Non-pigmented ciliary epithelial cell (primary cell): ENCODE measurements at places on chromosomes 4 and X.

DNA sequence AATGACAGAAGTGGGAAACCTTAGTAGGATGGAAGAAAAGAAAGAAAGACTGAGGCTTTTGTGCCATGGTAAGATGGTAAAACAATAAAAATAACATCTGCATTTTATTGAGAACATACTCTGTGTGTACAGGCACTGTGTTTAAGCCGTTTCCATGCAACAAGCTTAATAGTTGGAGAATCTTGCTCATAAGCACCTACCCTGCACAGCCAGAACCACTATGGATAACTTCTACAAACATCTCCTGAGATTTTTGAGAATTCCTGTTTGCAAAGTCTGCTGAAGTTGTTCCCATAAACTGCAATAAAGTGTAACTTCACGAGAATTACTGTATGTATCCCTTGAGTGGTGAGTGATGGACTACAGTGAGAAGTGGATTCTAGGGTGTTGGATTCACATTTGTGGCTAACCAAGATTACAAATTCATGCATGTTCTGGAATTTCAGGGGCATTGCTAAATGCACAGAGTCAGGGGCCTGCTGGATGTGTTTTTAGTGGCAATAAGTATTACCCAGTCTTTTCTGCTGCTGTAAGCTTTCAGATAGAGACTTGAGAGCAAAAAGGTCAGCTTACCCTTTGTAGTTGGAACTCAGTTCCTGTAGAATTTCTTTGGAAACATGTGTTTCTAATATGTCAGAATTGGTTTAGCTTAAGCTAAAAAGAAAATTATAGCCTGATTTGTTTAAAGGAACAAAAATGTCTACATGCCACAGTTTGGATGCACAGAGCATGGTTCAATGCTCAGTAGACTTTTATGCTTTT lies 132.5 kb downstream of the AFF1 start:
- DNase-seq, result no peak

GRCh38 chrX:15838017-15838416 lies 16.6 kb downstream of the AP1S2 start:
- no peak for DNase-seq

GRCh38 chr4:175412746-175413145 lies 399.3 kb downstream of the GPM6A start:
- peak; percentile 55 for DNase-seq

- no peak for DNase-seq
These were observed 72.1 kb upstream of the ACSL1 start for GRCh38 chr4:184897895-184898294.

DNA sequence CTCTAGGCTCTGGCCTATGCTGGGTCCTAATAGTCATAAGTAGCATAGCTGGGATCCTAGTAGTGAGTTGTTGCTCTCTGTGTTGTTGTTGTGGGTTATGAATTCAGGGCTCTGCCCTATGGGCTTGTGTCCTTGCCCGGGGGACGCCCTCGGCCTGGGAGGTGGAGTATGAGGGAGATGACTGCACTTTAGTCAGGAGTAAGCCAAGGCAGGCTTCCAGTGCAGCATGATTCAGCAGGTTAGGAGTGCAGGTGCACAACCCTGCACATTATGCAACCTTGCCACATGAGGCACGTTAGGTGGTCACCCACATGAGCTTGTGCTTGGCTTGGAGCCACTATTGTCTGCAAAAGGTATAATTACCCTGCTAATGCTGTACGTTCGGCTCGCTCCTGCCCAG lies 58.4 kb upstream of the CCDC149 start:
- DNase-seq, result no peak

GRCh38 chr4:7852568-7853185 lies 87.0 kb downstream of the AFAP1 start:
- no peak for DNase-seq

GRCh38 chrX:119478504-119478903 lies 10.3 kb downstream of the SLC25A5 start:
- DNase-seq, result no peak

GRCh38 chr4:99834569-99834968 lies 17.9 kb downstream of the DAPP1 start:
- no peak for DNase-seq

GRCh38 chr4:7638984-7639789 lies 204.5 kb upstream of the PSAPL1 start:
- DNase-seq, result no peak

DNA sequence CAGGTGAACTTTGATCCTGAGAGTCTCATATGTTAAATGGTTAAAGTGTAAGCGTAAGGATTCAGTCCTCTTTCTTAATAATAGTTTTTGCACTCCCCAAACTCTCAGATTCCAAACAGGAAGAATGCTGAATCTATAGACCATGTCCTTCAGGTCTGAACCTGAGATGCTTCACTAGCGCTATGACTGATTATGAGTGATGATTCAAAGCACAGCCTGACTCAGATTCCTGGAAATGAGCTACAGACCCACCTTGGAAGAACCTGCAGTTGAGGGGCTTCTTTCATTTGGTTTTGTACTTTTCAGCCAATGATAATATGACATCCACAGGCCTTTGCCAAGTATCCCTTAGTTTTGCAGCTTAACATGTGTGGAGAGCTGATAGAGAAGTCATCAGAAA lies 1.4 kb downstream of the EDNRA start:
- DNase-seq, result no peak
